ENCODE measurements at places on chromosomes 3 and 15.

- DNase-seq, result no peak
Measured at GRCh38 chr3:73115806-73116205, 54.3 kb downstream of the EBLN2 start.

GRCh38 chr3:150265305-150265704, 142.8 kb upstream of the TSC22D2 start:
- no peak for DNase-seq

DNA sequence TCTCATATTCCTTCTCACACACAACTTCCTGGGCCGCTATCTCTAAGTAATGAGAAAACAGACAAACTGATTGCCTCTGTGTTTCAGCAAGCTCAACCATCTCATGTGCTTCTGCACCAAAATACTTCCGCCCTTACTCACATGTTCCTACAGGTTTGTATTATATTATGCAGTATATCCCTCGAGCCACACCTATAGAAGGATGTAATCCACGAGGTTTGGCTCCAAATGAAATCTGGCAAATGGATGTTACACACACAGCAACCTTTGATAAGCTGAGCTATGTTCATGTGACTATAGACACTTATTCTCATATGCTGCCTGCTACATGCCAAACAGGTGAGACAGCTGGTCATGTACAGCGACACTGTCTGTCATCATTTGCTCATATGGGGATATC, 22.6 kb downstream of the CCRL2 start:
- DNase-seq, result no peak

- no peak for DNase-seq
Measured at GRCh38 chr3:120908030-120908794, at the start of gene STXBP5L. STXBP5L (plus strand) TSS chr3:120908205; CDS start chr3:120909579, 1,374 bp downstream.

- DNase-seq, result no peak
Measured at GRCh38 chr15:48644467-48644826, 1.1 kb downstream of the FBN1 start.

DNA sequence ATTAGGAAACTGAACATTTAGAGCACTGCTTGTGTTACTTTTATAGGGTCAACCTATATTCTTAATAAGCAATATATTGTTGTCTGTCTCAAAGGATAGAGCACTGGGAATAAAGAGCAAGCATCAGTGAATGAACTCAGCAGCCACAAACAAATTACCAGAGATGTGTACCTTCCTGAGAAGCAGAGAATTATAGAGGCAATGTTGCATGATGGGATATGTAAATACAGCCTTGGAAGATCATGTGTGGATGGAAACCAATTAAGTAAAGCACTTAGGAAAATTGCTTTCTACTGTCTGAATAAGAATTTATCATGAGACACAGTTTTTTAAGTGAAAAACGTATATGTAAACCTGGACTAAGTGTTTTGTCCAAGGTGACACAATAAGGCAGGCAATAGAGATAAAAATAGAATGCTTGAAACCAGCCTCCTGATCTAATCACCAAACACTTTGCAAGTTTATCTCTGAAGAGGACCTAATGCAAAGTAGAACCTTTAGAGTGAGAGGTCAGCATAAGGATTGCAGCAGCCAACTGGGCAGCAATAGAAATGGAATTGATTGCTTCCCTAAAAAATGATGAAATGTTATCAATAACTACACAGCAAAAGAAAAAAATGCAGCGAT, 848.0 kb downstream of the TUSC7 start:
- DNase-seq, result no peak

DNA sequence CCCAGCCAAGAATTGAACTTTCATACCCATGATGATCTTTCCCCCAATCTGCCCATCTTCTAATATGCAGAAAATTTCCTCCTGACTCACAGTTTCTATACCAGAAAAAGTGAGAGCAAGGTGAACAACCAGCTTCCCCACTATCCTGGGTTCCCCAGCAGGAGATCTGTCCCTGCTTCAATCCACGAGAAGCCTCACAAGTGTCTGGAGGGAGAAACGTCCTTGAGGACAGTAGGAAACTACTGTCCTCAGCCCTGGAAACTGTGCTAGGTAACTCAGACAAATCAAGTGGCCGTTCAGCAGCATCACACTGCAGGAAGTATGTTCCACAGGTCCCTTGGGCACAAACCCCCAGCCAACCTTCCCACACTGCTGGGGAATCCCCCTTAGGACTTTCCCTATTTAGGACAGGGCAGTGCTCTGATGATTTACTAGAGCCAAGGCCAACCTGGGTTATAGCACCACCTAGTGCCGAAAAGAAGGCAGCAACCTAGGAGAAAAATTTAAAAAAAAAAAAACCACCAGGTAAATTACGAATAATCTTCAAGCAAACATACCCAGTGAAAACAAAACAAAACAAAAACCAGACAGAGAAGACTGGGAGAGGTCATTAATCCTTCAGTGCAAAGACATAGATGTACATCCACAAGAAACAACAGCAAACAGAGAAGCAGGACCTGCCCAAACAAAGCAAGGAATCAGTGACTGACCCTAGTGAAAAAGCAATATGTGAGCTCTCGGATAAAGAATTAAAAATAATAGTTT, 36.0 kb downstream of the MORC1 start:
- no peak for DNase-seq

GRCh38 chr15:25416693-25417092, 22.1 kb downstream of the UBE3A start:
- no peak for DNase-seq
